Endothelial cell (in vitro differentiated cells): ENCODE measurements at places on chromosomes 16 and 17. TPM values are rescaled to one million over a fixed set of nuclear protein-coding genes. Genes with fewer than 3 reads are reported as not detected.

DNA sequence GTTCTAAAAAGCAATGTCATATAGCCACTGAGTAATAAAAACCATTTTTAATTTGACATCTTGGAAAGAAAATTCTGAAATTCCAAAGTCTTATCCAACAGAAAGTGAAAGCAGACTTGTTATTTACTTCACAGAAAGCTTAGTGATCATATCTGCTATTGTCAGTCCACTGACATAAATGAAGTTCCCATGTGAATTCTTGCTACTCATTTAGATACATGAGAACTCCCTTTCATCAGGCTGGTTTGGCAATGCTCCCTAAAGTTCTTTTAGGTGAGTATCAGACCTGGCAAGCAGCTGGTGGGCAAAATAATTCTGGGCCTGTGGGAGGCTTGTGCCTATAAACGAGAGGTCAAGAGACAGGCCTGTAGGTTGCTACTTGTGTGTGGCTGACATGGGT, 23.4 kb downstream of the NME2 start:
- peaks cover 2% of the 10 kb centered on the region for H3K4me1 ChIP-seq
- H3K27me3 ChIP-seq = no peaks in the 10 kb centered on the region
- H3K27ac ChIP-seq = no peak overlapping the region
- peaks cover 5% of the 10 kb centered on the region for H3K36me3 ChIP-seq
- DNase-seq = no peak
- no peak overlapping the region for H3K4me3 ChIP-seq

DNA sequence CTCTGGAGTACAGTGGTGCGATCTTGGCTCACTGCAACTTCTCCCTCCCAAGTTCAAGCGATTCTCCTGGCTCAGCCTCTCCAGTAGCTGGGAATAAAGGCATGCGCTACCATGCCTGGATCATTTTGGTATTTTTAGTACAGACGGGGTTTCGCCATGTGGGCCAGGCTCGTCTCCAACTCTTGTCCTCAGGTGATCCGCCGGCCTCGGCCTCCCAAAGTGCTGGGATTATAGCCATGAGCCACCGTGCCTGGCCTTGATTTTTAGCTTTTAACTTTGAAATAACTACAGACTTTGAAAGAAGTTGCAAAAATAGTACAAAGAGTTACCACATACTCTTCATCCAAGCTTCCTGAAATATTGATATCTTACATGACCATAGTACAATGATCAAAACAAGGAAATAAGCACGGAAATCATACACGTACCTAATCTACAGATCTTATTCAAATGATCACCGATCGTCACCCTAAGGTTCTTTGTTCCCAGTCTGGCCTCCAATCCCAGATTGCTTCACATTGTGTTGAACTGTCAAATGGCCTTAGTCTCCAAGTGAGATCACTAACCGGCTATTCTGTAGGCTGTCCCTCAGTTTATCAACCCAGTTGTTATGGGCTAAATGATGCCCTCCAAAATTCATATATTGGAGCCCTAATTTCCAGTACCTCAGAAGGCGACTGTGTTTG, 18.4 kb downstream of the NPIPA1 start:
- DNase-seq = no peak
- peaks cover 9% of the 10 kb centered on the region for H3K4me1 ChIP-seq
- no peak overlapping the region for H3K4me3 ChIP-seq
- H3K36me3 ChIP-seq = no peaks in the 10 kb centered on the region

DNA sequence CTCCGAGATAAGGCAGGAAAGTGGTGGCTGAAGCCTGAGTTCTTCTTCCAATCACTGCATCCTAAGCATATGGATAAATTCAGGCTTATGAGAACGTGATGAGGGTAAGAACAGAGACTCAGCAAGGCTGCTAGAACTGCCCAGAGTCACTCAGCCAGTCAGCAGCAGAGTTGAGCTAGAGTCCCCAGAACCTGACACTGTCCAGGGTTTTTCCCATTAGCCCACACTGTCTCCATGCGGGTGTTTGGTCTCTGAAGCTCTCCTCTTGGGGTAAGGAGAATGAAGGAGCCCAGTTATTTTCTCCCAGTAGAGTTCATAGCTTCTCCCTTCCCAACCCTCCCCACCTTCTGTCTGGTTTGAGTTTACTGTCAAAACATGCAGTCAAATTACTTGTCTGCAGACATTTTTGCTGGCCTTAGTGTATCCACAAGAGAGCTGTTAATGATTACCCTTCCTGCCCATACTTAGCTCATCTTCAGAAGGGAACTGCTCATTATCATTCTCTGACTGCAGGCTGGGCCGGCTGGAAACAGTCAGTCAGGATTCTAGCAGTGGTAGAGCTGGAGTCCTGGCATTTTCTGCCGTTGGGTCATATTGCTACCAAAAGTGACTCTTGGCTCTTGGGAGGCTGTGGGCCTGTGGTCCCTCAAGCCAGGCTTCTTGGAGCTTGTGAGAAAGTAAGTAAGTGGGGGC, 460.0 kb downstream of the HS3ST3B1 start:
- no peak overlapping the region for H3K4me3 ChIP-seq
- no peaks in the 10 kb centered on the region for H3K4me1 ChIP-seq
- peaks cover 3% of the 10 kb centered on the region for H3K27me3 ChIP-seq
- DNase-seq = no peak
- H3K36me3 ChIP-seq = no peaks in the 10 kb centered on the region

GRCh38 chr17:42612013-42612412, 2.5 kb downstream of the TUBG1 start:
- DNase-seq = no peak
- peaks cover 29% of the 10 kb centered on the region for H3K36me3 ChIP-seq
- no peak overlapping the region for H3K4me3 ChIP-seq
- H3K4me1 ChIP-seq = peaks cover 9% of the 10 kb centered on the region
- H3K27me3 ChIP-seq = no peaks in the 10 kb centered on the region

GRCh38 chr17:65586899-65587298, 25.5 kb upstream of the AXIN2 start:
- peaks cover 12% of the 10 kb centered on the region for H3K4me1 ChIP-seq
- DNase-seq = no peak
- H3K36me3 ChIP-seq = no peaks in the 10 kb centered on the region
- H3K27ac ChIP-seq = peak overlapping the region; percentile 8
- peaks cover 4% of the 10 kb centered on the region for H3K27me3 ChIP-seq

DNA sequence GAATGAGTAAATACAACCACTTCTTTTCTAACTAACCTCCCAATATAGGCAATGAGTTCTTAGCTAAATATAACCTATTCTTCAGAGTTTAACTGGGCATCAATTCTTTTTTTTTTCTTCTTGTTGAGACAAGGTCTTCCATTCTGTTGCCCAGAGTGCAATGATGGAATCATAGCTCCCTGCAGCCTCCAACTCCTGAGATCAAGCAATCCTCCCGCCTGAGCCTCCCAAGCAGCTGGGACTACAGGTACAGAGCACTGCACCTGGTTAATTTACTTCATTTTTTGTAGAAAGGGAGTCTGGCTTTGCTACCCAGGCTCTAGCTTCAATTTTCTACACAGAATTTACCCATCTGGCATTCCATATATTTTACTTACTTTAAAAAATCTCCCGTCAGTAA, 1.1 kb downstream of the METTL16 start:
- H3K27ac ChIP-seq = peak overlapping the region; percentile 75
- H3K4me1 ChIP-seq = peaks cover 10% of the 10 kb centered on the region
- peaks cover 1% of the 10 kb centered on the region for H3K27me3 ChIP-seq
- no peak for DNase-seq
- peaks cover 17% of the 10 kb centered on the region for H3K36me3 ChIP-seq
- peak overlapping the region; percentile 75 for H3K4me3 ChIP-seq

DNA sequence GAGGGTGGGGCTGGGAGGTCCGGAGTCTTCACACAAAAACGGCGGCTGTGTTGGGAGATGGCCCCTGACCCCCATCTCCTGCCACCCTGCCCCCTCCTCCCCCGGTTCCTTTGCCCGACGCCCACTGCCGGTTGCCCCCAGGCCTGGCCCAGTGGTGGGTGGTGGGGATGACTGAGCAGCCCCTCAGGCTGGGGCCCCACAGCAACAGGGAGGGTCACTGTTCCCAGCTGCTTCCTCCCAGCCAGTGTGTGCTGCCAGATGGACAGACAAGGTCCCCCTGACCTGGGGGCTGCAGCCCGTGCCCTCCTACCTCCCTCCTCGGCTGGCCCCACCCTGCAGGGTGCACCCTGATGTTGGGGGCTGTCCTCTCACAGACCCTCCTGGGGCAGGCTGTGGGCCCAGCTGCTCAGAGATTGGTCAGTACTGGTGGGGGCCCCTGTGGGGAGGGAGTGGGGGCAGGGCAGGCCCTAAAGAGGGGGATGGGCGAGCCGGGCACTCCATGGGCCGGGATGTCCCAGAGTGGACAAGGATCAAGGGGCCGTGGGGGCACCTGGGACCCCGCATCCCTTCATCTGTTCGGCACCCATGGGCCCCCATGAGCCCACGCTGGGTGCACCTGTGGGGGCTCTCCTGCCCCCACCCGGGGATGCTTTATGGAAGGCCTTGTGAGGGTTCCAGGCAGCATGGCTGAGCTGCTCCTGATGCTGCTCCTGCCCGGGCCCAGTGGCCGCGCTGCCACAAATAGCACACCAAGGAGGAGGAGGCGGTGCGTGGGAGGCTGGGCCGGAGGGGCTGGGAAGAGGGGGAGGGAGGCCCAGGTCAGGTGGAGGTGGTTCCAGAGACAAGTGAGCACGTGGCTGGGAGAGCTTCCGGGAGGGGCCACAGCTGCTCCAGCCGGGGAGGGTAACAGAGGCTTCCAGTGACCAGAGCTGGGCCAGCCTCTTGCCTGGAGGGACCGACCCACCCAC, 5.1 kb downstream of the C1QTNF8 start:
- H3K36me3 ChIP-seq = no peaks in the 10 kb centered on the region
- no peak overlapping the region for H3K4me3 ChIP-seq

DNA sequence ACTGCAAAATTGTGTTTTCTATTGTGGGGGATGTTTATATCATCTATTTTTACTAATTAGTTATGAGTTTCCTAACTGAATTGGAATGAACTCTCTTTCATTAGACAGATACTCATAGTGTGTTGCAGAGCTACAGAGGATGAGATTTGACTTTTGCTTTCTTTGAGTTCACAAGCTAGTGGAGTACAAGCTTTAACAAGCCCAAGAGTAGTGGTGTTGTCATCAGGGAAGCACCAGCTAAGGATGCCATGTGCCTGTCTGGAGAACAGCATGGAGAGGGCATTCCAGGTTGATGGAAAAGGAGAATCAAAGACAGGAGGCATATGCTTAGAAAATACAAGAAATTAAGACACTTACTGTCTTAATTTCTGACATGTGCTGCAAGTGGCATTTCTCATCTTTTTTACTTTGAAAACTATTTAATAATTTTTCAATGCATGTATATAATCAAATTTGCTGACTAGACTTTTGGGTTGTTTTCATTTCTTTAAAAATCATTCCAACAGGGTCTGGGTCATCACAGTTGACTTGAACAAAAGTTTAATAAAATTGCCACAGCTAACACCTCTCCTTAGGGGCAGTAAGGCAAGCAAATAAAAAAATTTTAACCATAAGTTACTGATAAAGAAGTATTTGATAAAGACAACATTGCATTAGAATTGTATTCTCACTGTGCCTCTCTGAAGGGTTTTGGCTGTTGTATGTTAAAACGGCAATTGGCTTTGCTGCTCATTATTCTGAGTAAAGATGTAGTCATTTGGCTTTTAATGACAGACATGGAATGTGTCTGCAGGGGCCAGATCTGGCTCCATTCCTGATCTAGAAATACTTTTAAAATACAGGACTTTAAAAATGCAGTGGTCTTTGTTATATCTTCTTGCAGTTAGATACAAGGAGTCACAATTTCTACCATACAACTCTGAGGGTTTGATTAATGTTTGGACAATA, 323.7 kb upstream of the CDH11 start:
- no peak overlapping the region for H3K4me3 ChIP-seq
- no peak overlapping the region for H3K27ac ChIP-seq
- no peaks in the 10 kb centered on the region for H3K4me1 ChIP-seq
- H3K36me3 ChIP-seq = no peaks in the 10 kb centered on the region
- peaks cover 2% of the 10 kb centered on the region for H3K27me3 ChIP-seq

- peaks cover 4% of the 10 kb centered on the region for H3K36me3 ChIP-seq
- peaks cover 28% of the 10 kb centered on the region for H3K4me1 ChIP-seq
- H3K27me3 ChIP-seq = peaks cover 11% of the 10 kb centered on the region
- H3K27ac ChIP-seq = no peak overlapping the region
- no peak overlapping the region for H3K4me3 ChIP-seq
- no peak for DNase-seq
These were observed 2.3 kb upstream of the WNT3 start for GRCh38 chr17:46820592-46821450.

- H3K4me1 ChIP-seq = no peaks in the 10 kb centered on the region
- H3K27me3 ChIP-seq = peaks cover 4% of the 10 kb centered on the region
- no peak overlapping the region for H3K27ac ChIP-seq
- no peak for DNase-seq
- H3K4me3 ChIP-seq = no peak overlapping the region
- no peaks in the 10 kb centered on the region for H3K36me3 ChIP-seq
These were observed 199.1 kb downstream of the TMEM114 start for GRCh38 chr16:8391257-8391656.

DNA sequence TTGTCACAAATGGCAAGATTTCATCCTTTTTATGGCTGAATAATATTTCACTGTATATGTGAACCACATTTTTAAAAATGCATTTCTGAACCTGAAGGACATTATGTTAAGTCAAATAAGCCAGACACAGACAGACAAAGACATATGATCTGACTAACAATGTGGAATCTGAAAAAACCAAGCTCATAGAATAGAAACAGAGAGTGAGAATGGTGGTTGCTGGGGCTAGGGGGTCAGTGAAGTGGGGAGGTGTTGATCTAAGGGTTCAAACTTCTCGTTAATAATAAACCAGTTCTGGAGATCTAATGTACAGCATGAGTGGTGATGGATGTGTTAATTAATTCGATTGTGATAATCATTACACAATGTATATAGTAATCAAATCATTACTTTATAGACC, 475.1 kb downstream of the WWOX start:
- no peaks in the 10 kb centered on the region for H3K27me3 ChIP-seq
- no peak overlapping the region for H3K27ac ChIP-seq
- no peaks in the 10 kb centered on the region for H3K4me1 ChIP-seq
- H3K4me3 ChIP-seq = no peak overlapping the region
- no peaks in the 10 kb centered on the region for H3K36me3 ChIP-seq

DNA sequence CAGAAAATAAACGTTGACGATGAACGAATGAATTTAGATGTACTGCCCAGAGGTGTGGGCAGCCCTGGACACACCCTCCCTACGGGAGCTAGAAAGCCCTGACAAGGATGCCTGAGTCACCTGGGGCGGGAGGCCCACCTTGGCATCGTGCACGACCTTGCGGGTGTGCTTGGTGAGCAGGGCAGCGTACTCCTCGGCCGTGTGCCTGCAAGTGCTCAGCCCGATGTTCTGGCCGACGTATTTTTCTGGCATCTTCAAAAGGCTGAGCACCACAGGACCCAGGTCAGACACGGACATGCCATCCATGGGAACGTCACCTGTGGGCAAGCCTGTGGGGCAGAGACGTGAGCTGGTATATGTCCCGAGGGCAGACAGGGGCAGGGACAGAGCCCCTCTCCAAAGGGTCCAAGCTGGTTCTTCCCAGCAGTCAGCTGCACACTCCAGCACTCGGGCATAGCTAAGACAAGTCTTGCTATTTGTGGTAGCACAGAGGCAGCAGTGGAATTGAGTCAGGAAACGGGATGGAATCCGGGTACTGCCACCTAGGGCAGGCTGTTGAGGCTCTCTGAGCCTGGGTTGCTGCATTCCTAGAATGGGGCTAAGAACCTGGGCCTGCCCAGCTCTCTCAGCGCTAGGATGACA, 10.8 kb downstream of the NMRAL1 start:
- no peak overlapping the region for H3K27ac ChIP-seq
- H3K4me3 ChIP-seq = no peak overlapping the region
- DNase-seq = no peak

Gene PPP1R27
- total RNA-seq = not detected

Gene MGAT5B
- total RNA-seq = 6.2 TPM

Gene BORCS6
- total RNA-seq = 9.7 TPM

Gene CDRT15L2
- not detected for total RNA-seq
